ENCODE measurements at places on chromosomes 1 and 21.

DNA sequence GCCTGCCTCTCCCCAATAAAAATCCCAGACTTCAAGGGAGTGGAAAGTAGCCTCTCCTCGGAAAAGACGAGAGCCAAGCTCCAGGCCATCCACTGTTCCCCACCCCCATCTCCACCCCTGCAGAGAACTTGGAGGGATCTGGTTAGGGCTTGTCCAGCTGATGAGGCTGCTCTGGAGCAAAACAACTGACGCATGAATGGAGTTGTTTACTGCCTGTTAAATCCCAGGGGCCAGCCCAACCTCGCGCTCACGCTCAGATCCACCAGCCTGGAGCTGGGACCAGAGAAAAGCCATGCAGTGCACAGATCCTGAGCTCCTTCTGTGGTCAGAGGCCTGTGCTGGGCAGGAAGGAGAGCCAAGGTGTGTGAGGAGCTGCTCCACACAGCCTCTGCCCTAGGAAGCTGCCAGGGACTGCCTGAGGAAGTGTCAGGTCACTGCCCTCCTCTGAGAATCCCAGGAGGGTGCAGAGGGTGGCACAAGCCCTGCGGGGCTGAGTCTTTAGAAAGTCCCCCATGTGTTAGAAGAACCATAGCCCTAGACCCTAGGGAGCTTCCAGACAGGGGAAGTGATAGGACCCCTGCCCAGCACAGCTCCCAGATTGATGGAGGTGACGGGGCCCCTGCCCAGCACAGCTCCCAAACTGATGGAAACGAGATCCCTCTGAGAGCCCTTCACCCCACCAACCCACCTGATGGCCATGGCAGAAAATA, 109.0 kb upstream of the IPO9 start:
- no peak for DNase-seq

DNA sequence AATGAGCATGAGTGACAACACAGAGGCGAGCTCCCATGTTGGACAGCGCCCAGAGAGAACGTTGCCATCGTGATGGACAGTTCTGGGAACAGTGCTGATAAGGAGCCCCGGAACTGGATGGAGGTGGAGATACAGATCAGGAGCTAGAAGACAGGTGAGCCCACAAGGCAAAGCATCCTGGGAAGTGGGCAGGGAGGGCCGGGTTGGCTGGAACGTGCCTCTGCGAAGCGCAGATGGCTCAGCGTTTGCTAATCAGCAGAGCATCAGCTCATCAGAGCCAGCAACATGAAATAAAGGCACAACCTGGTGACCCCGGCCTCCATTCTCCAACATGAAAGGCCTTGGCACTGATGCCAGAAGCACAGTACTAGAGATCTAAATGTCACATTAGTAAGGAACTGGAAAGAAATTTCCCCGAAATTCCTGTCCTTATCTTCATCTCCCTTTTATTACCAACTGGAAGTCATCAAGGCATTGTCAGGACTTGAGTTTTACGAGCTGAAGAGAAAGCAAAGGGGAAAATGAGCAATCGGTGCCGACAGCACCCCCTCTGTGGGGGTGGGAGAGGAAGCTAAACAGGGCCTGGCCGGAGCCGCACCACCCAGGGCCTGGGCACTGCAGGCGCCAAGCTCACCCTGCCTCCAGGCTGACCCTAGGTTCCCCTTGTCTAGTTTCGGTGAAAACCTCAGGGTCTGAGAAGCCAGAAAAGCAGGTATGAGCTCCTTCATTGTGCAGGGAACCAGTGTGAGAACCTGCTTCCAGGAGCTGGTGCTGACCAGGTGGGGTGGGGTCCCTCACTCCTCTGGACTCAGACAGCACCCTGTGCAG, 19.9 kb downstream of the ABCA4 start:
- no peak for DNase-seq

GRCh38 chr1:114720492-114720891, 3.9 kb upstream of the NRAS start:
- DNase-seq: no peak

- no peak for DNase-seq
These were observed 7.9 kb downstream of the TMEM201 start for GRCh38 chr1:9596415-9597123.

DNA sequence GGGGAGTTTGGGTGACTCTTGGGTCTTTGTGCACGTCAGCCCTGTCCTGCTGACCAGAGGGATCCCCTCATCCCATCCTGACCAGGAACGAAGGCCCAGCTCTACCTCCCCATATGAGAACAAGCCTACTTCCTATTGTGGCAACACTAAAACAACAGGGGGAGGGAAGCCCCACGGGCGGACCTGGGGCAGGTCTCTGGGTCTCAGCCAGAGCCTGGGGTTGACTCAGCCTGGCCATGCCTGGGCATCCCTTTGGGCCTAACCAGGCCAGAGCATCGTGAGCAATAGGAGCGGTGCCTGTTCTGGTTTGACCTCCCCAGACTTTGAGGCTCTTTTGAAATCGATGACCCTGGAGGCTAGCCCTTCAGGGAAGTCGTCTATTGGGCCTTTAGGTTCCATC, 16.8 kb downstream of the RPS6KA1 start:
- DNase-seq: no peak

GRCh38 chr1:182248721-182249120, 142.9 kb downstream of the GLUL start:
- no peak for DNase-seq

Measured in Caki2 (cell line).